ENCODE measurements at places on chromosomes 5 and 9. TPM values are rescaled to one million over a fixed set of nuclear protein-coding genes. Genes with fewer than 3 reads are reported as not detected.

DNA sequence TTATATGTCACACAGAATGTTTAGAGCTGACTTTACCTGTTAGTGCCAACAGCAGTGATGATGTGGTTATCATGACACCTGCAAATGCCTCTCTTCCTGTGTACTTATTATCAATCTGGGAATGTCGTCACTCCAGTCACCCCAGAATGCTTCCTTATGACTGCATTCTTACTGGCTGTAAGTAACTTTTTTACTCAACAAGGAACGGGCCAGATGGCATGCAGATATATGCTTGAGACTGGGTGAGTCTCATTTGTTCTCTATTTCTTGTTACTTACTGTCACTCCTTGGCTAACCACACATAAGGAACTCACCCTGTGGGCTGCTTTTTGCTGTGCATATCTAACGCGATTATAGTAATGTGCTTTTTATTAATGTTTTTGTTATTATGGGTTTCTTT, 385.5 kb upstream of the MEF2C start:
- H3K4me3 ChIP-seq, result no peak overlapping the region
- peaks cover 15% of the 10 kb centered on the region for H3K4me1 ChIP-seq
- H3K27me3 ChIP-seq, result no peaks in the 10 kb centered on the region

- H3K4me1 ChIP-seq, result 0 out of 2 replicates have a peak, but pooled peaks cover 6% of the 10 kb centered on the region
- no peaks in the 10 kb centered on the region for H3K27me3 ChIP-seq
- H3K36me3 ChIP-seq, result no peaks in the 10 kb centered on the region
- no peak for DNase-seq
- H3K4me3 ChIP-seq, result no peak overlapping the region
- no peak overlapping the region for H3K27ac ChIP-seq
Measured at GRCh38 chr5:16792598-16793275, 143.4 kb downstream of the MYO10 start.

Gene PCDHB9
- 2.5 TPM for total RNA-seq

Gene PTGDS
- not detected for total RNA-seq

Gene GFRA3
- total RNA-seq, result not detected

Gene DMGDH
- total RNA-seq, result 0.38 TPM

DNA sequence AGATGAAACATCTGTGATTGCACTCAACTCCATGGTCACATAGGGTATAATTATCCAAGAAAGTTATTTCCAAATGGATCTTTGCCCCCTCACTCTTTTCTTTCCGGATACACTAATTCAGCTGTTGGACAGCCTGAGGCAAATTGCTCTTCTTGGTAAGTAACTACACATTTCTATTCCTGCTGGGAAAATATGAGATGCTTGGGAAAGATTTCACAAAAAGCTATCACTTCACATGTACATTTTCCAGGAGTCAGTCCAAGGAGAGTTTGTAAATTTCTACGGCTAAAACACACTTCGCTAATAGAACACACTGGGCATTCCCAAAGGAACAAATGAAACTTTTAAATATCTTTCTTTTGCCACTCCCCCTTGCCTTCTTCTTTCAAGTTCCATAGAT, 123.0 kb upstream of the GRIA1 start:
- H3K4me1 ChIP-seq, result no peaks in the 10 kb centered on the region
- H3K27ac ChIP-seq, result no peak overlapping the region
- no peak overlapping the region for H3K4me3 ChIP-seq
- H3K36me3 ChIP-seq, result no peaks in the 10 kb centered on the region

DNA sequence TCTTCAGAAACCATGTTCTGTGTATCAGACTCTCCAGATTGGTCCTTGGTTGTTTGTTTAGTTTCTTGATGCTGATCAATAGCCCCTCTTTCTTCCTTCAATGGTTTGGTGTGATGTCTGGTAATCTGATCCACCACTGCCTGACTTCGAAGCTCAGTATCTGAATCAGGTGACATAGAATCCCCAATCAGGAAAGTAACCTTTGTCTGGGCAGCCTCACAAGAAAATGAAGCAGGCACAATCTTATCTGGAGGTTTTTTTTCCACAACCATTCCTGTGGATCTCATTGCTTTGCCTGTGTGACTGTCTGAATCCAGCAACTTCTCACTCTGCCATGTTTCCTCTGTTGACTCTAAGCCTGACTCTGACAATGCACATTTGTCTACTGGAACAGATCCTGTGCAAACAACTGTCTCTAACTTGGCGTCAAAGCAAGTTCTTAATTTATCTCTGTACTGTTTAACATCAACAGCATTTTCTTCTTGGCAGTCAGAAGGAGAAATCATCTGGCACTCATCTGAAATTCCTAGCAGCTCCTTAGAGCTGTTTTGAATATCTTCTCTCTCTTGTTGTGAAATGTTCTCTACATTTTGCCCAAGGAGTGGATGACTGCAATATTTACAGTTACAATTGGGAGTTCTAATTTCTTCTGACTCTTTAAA, 37.1 kb upstream of the RAPGEF6 start:
- peaks cover 27% of the 10 kb centered on the region for H3K4me1 ChIP-seq
- peaks cover 42% of the 10 kb centered on the region for H3K36me3 ChIP-seq
- H3K4me3 ChIP-seq, result peak overlapping the region; percentile 54
- peak overlapping the region; percentile 87 for H3K27ac ChIP-seq

- H3K36me3 ChIP-seq, result no peaks in the 10 kb centered on the region
- H3K4me3 ChIP-seq, result no peak overlapping the region
Measured at GRCh38 chr5:7218141-7218540, 177.8 kb upstream of the ADCY2 start.

DNA sequence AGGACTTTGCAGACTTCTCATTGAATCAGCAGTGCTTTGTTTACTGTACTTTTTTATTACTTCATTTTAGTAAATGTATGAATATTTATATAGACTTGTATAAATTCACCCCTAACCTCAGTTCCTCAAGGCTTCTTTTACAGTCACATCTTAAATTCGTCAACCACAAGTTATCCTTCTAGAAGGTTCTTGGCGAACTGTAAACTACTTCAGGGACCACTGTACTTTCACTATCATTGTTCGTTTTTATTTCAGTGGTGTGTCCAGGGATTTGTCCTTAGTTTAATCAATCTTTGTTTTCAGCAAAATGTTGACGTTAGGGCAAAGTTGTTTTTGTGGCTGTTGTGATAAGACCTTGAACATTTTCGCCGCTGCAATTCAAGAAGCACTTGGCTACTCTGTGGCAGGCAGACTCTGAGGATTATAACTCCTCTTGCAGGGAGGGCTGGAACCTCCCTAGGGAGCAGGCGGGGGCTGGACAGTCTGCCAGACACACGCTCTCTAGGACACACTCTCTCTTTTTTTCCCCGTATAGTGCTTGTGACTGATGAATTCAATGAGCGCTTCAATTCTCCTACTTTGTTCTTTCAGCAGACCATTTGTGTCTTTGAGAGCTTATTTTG, 252.8 kb downstream of the FBXL7 start:
- H3K36me3 ChIP-seq, result no peaks in the 10 kb centered on the region
- peak overlapping the region; percentile 66 for H3K4me3 ChIP-seq
- no peak overlapping the region for H3K27ac ChIP-seq
- H3K27me3 ChIP-seq, result no peaks in the 10 kb centered on the region

DNA sequence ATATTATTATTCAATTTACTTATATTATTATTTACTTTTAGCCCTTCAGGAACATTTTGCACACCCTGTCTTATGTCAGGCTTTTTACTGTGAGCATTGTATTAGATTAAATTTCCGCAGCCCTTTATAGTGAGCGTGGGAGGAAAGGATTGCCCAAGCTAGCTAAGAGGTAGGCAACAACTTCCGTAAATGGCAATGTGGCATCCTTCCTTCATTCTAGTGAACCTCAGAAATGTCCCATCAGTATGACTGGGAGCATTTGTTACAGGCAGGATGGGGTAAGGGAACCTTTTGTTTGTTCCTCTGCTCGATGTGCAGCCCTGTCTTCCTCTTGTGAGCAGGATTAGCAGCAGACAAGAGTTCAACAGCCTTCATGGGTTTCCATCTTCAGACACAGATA, 6.2 kb upstream of the CD180 start:
- no peak for DNase-seq
- no peak overlapping the region for H3K27ac ChIP-seq
- no peaks in the 10 kb centered on the region for H3K36me3 ChIP-seq
- 0 out of 2 replicates have a peak, but pooled peaks cover 4% of the 10 kb centered on the region for H3K4me1 ChIP-seq

Gene HABP4
- total RNA-seq, result 10.4 TPM

Measured in GM23248 (cell line).